Dorsolateral prefrontal cortex (tissue), 122 donors: ENCODE measurements at places on chromosomes 11 and 22. TPM values are rescaled to one million over a fixed set of nuclear protein-coding genes. Genes with fewer than 3 reads are reported as not detected.

GRCh38 chr11:117395476-117395875 lies 67.8 kb downstream of the CEP164 start:
- no peak for DNase-seq

GRCh38 chr11:90656171-90656570 lies 433.3 kb upstream of the CHORDC1 start:
- no peak for DNase-seq

GRCh38 chr11:69445131-69445470 lies 36.4 kb upstream of the LINC01488 start:
- no peak for DNase-seq

GRCh38 chr22:41919357-41920224 lies 4.7 kb upstream of the SHISA8 start:
- DNase-seq = no peak

DNA sequence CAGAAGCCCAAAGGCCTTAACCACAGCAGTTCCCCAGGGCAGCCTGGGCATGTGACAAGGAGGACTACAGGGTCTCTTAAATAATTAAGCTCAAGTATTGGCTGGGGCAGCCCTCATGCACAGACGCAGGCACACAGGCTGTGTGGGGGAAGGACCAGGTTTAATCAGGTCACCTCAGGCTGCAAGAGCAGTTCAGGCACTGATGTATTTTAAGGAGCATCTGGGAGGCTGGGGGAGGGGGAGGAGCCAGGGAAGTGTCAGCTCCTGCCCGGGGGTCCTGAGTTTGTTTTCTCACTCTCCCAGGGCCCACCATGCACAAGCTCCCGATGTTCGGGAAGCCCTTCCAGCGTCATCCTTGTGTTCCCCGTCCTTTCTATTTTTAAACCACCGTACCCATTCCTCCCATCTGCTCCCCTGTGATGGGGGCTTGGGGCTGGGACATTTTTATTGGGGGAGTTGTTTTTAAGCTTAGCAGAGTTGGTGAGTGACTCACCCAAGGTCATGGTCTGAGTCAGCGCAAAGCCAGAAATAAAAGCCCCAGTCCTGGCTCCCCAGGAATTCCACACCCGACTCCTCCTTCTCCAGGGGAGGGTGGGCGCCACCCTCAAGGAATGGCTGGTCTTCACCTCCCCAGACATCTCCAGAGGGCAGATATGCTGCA lies 2.4 kb downstream of the CSDC2 start:
- no peak for DNase-seq

- DNase-seq = no peak
These were observed 186.0 kb upstream of the ANO5 start for GRCh38 chr11:22006901-22007300.

The PKP3 gene
- 3.8 TPM for total RNA-seq

The HTR3A gene
- 0.29 TPM for total RNA-seq

The CXCR5 gene
- not detected for total RNA-seq

The OR8D4 gene
- total RNA-seq = not detected
